Spleen (tissue), 13 donors: ENCODE measurements at places on chromosomes 7 and 10. TPM values are rescaled to one million over a fixed set of nuclear protein-coding genes. Genes with fewer than 3 reads are reported as not detected.

SFTPD gene
- 0.15 TPM for polyA plus RNA-seq

NANOS1 gene
- polyA plus RNA-seq = 0.09 TPM

MYOF gene
- polyA plus RNA-seq = 6.0 TPM

GAD2 gene
- not detected for polyA plus RNA-seq

TEX36 gene
- not detected for polyA plus RNA-seq

ZNF485 gene
- polyA plus RNA-seq = 3.5 TPM

DNA sequence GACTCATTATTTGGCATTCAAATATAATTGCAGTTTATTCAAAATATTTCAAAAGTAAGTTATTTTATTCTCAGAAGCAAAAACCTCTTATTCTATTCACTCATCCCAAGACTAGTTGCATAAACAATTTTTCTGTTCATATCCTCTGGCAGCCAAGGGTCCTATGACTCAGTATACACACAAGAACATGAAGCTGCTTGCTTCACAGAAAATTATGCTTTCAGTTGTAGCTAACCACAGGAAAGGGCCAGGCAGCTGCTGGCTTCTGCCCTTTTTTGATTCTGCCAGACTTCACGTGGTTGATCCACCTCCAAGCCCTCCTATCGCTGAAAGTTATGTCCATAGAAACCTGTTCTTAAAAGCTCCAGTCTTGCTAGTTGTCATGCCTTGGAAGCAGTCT lies 108.8 kb downstream of the ABCA13 start:
- H3K27me3 ChIP-seq = no peaks in the 10 kb centered on the region
- no peak overlapping the region for H3K4me3 ChIP-seq
- no peaks in the 10 kb centered on the region for H3K36me3 ChIP-seq
- H3K27ac ChIP-seq = no peak overlapping the region
- no peaks in the 10 kb centered on the region for H3K4me1 ChIP-seq

DNA sequence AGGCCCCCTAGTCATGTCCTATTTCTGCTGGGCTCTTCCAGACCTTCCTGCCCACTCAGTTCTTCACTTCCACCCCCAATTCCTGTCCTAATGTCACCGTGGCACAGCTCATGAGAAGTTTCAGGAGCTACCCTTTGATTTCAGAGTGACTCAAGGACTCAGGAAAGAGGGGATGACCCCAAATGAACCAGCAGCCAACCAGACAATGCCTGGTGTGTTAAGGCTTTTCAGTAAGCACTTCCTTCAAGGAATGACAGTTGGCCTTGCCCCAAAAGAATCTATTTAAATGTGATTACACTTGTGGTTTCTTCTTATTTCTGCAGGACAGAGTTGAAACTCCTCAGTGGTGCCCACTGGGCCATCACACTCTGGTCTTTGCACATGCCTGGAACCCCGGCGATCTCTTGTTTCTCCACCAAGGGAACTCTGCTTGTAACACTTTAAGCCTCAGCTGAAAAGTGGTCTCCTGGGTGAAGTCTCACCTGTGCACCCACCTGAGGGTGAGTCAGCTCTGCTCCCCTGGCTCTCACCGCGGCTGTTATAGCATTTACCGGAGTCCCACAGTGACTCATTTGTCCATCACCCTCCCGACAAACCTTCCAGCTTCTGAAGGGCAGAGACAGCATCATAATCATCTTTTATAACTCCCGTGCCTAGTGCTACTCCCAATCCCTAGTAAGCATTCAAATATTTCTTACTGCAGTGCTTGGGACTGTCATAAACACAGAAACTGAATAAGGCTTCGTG lies 123.0 kb upstream of the SVIL start:
- no peaks in the 10 kb centered on the region for H3K27me3 ChIP-seq
- no peak overlapping the region for H3K27ac ChIP-seq
- H3K4me1 ChIP-seq = no peaks in the 10 kb centered on the region
- no peaks in the 10 kb centered on the region for H3K36me3 ChIP-seq

- H3K36me3 ChIP-seq = no peaks in the 10 kb centered on the region
- peaks cover 30% of the 10 kb centered on the region for H3K4me1 ChIP-seq
- H3K4me3 ChIP-seq = no peak overlapping the region
Observed at GRCh38 chr7:66310620-66311019, 105.5 kb downstream of the TPST1 start.

DNA sequence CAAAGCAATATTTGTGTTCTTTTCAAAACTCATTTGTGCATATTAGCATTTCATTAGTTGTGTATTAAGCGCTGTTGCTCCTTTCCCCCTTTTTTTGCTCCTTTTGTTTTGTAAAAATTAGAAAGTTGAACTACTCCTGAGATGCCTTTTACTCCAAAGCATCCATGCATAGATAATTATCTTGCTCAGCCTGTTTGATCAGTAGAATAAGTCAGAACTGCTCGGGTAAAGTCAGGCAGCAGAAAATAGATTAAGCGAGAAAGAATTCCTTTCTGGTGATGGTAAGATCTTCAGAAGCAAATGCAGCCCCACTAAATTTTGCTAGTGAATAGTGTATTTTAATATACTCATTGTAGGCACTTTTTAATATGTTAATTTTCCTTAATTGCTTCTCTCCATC lies 227.1 kb downstream of the TEX36 start:
- no peaks in the 10 kb centered on the region for H3K36me3 ChIP-seq
- no peak for DNase-seq
- H3K27me3 ChIP-seq = no peaks in the 10 kb centered on the region
- H3K27ac ChIP-seq = no peak overlapping the region
- H3K4me3 ChIP-seq = no peak overlapping the region

DNA sequence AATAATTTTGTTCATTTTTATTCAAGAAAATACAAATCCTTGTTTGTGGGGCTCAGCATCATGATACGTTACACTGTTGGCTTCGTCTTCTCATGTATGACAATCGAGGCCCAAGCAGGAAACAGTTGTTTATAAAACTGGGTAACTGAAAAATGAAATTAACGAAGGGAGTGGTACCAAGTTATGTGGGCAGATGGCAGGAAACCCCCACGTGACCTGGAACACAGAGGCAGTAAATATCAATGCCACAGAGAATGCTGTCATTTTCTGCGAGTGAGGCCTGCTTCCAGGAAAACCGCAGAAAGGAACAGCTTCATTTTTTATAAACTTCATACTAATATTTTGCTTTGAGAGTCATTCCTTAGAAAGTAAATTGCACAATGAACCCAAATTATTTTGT lies 201.0 kb upstream of the ADARB2 start:
- DNase-seq = no peak
- H3K27ac ChIP-seq = no peak overlapping the region
- no peaks in the 10 kb centered on the region for H3K4me1 ChIP-seq
- no peak overlapping the region for H3K4me3 ChIP-seq
- no peaks in the 10 kb centered on the region for H3K27me3 ChIP-seq

GRCh38 chr10:116216676-116217075 lies 56.3 kb downstream of the GFRA1 start:
- H3K4me3 ChIP-seq = no peak overlapping the region
- no peak overlapping the region for H3K27ac ChIP-seq
- H3K4me1 ChIP-seq = no peaks in the 10 kb centered on the region
- no peaks in the 10 kb centered on the region for H3K27me3 ChIP-seq

DNA sequence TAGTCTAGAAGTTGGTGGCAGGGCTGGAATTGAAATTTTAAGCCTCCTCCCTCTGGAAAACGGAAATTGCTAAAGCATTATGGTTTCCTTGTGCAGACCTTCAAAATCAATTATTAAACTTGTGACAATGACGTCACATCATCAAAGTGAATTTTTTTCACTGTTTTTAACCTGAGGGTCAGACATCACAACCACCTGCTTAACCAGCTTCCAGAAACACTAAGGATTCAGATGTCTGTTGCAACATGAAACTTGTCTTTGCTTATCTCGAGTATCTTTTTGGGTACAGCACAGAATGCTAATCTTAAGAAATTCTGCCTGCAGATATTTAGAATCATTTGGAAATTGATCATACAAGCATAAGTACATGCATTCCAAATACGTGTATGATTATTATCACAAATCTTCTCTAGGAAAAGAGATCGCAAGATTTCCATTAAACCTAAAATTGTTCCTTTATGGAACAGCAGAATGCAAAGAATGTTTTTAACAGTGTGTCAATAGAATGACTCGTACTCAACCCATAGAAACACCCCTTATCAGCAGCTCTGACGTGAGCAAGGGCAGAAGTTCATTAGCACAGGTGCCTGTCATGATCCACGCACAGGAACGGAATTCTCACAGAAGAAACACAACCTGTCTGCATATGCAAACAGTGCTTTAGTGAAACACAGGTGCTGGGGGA lies 4.1 kb upstream of the GTPBP4 start:
- DNase-seq = no peak
- H3K36me3 ChIP-seq = peaks cover 9% of the 10 kb centered on the region
- H3K27me3 ChIP-seq = no peaks in the 10 kb centered on the region
- H3K4me3 ChIP-seq = no peak overlapping the region
- H3K27ac ChIP-seq = no peak overlapping the region

- H3K36me3 ChIP-seq = no peaks in the 10 kb centered on the region
- H3K4me3 ChIP-seq = no peak overlapping the region
- DNase-seq = no peak
- no peak overlapping the region for H3K27ac ChIP-seq
- H3K27me3 ChIP-seq = no peaks in the 10 kb centered on the region
Observed at GRCh38 chr10:33950206-33950605, 615.7 kb upstream of the NRP1 start.

DNA sequence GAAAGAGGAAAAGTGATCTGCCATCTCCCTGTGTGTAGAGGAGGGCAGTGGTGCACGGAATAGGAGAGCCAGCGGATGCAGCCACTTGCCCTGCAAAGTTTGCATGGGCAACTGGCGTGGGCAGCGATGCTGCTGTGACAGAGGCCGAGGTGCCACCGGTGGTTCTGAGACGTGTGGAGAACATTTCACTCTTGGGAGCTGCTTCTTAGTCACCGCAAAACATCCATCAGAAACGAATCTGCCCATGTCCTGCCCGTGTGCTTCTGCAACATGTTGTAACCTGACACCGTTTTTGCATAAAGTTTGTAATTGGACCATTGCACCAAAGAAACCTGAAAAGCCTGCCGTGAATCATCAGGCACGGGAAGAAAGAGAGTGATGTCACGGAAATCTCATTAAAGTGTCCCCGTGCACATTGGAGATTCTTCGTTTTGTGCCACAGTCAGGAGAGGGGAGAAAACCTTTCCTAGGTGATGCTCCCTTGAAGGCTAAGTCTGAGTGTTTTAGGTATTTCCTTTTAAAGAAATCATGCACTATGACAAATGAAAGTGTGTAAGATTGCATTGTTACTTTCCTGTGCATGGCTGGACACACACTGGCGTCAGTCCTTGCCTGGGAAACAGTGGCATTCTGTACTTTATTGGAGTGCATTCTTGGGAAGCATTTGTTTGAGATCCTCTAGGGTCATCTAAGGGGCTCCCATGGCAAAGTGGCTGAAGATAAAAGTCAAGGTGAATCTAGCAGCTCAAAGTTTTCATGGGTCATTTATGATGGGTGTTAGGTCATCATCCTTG lies 302.6 kb downstream of the KLF6 start:
- no peaks in the 10 kb centered on the region for H3K27me3 ChIP-seq
- H3K36me3 ChIP-seq = no peaks in the 10 kb centered on the region
- no peak for DNase-seq
- no peak overlapping the region for H3K4me3 ChIP-seq
- peak overlapping the region; percentile 17 for H3K27ac ChIP-seq
- peaks cover 52% of the 10 kb centered on the region for H3K4me1 ChIP-seq

DNA sequence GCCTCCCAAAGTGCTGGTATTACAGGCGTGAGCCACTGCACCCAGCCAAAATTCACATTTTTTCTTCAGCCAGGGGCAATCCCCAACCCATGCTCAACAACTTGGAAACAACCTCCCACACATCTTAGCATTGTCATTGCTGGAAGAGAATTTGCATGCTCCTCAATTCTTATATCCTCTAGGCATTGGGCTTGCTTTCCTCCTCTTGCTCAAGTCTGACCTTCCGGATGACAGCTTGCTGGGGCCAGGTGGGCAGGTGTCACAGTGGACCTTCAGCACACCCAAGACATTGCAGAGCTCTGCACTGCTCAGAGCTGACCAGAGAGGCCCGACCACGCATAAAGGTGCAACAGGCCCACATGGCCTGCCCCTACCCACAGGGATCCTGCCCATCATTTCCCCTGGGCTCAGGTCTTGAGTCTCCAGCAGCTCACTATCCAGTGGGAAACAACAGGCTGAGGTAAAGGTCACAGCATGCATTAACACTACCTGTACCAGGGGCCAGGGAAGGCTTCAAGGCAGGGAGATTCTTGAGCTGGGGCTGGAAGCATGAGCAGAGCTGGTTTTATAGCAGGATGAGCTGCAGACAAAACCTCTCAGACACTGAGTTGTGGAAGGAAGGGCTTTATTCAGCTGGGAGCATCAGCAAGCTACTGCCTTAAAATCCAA lies 6.8 kb upstream of the GPR15LG start:
- no peaks in the 10 kb centered on the region for H3K36me3 ChIP-seq
- H3K4me3 ChIP-seq = no peak overlapping the region
- H3K27me3 ChIP-seq = peaks cover 26% of the 10 kb centered on the region
- H3K4me1 ChIP-seq = no peaks in the 10 kb centered on the region

DNA sequence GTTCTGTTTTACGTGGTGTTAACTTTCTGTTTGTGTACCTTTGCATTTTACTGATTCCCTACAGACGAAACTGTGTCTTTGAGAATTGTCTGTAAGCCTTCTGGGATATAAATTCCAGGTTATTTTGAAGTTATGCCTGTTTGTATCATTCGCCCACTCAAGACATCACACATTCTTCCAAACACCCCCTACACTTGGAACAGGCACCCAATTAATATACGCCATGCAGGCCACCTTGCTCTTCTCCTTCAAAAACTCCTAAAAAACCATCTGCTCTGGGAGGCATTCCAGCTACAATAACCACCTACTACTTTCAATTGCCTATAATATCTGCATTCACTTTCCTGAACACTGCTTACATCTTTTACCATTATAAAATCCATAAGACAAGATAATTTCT lies 453.3 kb downstream of the DGKB start:
- DNase-seq = no peak
- no peaks in the 10 kb centered on the region for H3K4me1 ChIP-seq
- H3K27ac ChIP-seq = no peak overlapping the region
- no peaks in the 10 kb centered on the region for H3K27me3 ChIP-seq
- H3K36me3 ChIP-seq = no peaks in the 10 kb centered on the region

DNA sequence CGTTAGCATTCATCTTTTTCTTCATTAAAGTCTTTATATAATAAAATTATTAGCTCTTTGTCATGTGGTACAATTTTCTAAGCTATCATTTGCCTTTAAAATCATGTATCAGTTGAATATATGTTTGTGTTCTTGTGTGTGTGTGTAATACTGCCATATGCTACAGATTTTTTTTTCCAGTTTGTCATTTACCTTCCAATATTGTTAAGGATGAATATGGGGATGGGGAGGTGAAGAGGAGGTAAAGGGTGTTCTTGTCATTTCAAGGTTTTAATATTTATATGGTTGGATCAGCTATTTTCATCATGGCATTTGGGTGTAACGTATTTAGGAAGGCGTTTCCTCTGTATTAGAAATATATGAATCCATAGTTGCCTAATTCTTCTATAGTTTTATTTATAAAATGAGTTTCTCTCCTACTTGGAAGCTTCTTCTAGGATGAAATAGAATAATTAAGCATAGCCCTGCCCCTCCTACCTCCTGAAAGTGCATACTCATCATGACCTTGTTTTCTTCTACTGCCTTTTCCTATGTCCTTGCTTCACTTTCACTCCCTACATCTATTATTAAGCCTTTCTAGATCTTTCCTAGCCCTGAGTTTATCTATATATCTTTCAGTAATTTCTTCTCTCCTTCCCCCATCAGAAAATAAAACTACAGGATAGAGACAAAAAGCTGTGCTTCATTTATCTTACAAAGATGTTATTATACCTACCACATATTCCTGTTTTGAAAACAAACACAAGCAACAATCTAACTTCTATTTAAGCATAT lies 25.1 kb downstream of the RAB18 start:
- no peak for DNase-seq
- peaks cover 8% of the 10 kb centered on the region for H3K36me3 ChIP-seq
- H3K27me3 ChIP-seq = no peaks in the 10 kb centered on the region
- no peak overlapping the region for H3K4me3 ChIP-seq
